NCI-H1930 (cell line): ENCODE measurements at places on chromosomes 5 and 9.

DNA sequence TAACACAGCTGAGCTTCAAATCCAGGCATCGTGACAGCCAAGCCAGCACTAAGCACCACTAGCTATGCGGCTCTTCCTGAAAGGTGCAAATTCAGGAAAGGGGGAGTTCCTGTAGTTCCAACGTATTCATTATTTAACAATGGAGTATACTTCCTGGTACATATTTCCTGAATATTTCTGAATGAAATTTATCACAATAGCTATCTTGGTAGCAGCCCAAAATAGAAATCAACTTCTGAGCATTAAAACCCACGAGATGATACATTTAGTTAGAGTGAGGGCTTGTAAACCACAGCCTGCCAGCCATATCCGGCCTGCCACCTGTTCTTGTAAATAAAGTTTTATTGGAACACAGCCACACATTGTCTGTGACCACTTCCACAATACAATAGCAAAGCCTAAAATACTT, 109.7 kb upstream of the RETREG1 start:
- DNase-seq: no peak

DNA sequence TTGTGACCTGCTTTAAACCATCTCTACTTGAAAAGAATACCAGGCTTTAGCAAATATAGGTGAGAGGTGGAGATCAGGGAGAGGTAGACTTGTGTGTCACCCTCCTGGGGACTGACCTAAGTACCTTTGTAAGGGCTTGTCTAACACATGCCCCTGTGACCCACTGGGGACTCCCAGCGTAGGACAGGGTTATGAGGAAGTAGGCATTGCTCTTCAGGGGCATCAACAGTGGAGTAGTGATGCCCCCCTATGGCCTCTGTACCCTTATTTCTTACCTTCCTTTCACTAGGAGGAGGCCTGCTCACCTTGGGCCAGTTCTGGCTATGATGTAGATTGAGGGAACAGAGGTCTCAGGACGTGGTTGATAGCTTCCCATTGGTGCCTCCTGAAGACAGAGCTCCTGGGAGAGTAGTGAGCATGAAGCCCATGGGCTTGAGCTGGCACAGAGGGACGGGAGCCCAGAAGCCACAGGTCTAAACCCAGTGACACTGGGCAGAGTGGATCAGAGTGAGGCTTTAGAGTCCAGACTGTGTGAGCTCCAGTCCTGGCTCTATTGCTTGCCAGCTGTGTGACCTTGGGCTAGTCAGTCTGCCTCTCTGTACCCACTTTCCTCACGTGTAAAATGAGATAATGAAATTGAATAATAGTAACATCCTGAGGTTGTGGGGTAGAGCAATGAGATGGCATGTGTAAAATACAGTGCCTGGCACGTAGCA, 191.7 kb downstream of the AOPEP start:
- no peak for DNase-seq

DNA sequence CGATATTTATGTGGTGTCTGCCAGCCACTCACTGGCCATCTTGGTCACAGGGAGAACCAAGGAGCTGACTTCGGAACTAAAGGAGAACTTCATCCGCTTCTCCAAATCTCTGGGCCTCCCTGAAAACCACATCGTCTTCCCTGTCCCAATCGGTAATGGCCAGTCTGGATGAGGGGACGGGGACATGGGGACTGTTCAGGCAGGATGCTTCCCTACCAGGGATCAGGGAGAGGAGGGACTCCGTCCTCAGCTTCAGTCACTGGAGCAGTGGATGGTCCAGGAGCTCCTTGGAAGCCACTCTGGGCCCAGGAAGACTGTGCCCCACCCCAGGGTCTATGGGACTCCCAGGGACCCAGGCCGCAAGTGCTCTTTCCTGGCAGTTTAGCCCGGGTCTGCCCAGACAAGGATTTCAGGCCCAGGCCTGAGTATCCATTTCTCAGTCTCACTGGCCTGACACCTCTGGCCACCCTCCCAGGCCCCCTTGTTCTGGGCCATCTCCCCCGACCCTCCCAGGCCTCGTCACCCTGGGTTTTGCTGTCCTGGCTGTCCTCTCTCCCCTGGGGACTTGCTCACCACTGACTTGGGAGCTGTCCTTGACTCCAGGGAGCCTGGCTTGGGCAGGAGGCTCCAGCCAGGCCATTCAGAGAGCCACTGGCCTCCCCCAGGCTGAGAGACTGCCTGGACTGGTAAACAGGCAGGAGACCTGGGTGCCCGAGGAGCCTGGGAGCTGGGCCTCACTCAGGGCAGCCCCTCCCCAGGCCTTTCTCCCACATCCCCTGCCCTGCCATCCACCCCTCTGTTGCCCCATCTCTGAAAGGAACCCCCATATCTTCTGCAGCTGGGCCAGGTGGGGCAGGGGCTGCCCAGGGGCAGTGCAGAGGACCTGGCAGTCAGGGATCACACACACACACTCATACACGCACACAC, 3.1 kb downstream of the LCN2 start:
- DNase-seq: no peak

DNA sequence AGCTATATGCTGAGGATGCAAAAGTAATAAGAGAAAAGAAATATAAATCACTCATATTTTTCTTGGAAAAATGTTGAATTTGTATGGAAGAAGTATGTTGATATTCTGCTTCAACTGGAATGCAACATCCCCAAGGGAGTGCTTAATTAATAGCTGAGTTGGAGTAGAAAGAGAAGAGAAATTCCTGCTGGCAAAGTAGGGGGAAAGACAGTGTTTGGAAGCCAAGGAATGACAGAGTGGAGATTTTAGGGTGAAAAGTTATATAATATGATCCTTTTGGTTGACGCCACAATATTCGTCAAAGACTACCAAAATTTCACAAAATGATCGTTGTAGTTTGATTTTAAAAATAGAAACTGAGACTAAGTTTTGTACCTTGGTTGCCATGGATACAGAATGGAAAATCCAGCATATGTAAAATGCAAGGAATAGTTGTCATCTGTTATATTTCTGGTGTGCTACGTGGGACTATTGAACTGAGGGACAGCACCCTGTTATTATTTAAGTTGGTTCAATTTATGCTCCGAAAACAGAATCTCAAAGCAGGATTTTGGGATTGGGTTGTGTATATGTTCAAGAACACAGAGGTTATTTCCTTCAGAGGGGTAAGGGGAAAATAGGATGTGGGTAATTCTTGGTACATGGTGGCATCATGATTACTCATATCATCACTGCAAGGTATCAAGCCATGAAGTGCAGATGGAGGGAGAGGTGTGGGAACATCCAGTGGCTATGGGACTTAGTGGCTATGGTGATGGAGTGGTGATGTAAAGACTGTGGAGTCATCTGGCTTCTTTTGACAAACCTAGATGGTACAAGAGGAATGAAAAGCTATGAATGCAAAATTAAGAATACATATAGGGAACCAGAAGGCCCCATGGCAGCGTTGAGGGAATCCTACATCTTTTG, 61.0 kb downstream of the SUB1 start:
- DNase-seq: no peak

DNA sequence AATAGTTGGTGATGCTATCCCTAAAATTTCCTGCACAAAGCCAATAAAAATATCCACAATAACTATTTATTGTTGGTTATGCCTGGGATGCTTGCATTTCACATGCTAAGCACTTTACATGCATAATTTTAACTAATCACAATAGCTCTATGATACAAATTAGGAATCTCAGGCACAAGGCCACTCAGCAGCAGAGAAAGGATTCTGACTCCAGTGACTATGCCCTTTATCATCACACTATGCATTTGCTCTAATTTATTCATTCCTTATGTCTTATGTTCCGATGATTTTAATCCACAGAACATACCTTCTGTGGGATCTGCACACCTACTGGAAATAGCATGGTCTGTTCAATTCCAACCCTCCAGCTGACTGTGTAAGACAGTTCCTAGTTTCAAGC, 476.1 kb downstream of the TMEM232 start:
- no peak for DNase-seq

- DNase-seq: no peak
Measured at GRCh38 chr9:73174330-73174980, 22.8 kb downstream of the ANXA1 start.

GRCh38 chr9:112531666-112532282, 45.1 kb downstream of the KIAA1958 start:
- DNase-seq: no peak

- no peak for DNase-seq
Measured at GRCh38 chr5:123937230-123937629, 425.3 kb downstream of the CSNK1G3 start.

- peak; percentile 67 for DNase-seq
Measured at GRCh38 chr9:127943731-127944144, 6.1 kb upstream of the DPM2 start.

- no peak for DNase-seq
Measured at GRCh38 chr5:36200513-36200912, 41.2 kb downstream of the NADK2 start.

DNA sequence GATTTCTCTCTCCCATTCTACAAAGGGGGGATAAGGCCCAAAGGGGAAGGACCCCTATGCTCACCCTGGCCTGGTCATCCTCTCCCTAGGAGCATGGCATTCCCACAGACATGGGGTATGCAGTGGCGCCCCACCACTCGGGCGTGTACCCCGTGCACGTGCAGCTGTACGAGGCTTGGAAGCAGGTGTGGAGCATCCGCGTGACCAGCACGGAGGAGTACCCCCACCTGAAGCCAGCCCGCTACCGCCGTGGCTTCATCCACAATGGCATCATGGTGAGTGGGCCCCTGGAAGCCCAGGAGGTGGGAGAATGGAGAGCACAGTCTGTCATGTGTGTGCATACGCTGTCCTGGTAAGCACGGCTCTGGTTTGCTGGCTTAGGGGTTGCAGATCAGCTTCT, 27.7 kb downstream of the NDST1 start:
- DNase-seq: no peak

- no peak for DNase-seq
Measured at GRCh38 chr9:83520292-83520691, 17.9 kb downstream of the FRMD3 start.

- DNase-seq: no peak
Measured at GRCh38 chr5:175484829-175485228, 6.5 kb downstream of the SFXN1 start.
